ENCODE measurements at places on chromosomes 16 and 17. TPM values are rescaled to one million over a fixed set of nuclear protein-coding genes. Genes with fewer than 3 reads are reported as not detected.
A peak's percentile ranks its signal among the peaks of the same experiment; 100 is the strongest.

DNA sequence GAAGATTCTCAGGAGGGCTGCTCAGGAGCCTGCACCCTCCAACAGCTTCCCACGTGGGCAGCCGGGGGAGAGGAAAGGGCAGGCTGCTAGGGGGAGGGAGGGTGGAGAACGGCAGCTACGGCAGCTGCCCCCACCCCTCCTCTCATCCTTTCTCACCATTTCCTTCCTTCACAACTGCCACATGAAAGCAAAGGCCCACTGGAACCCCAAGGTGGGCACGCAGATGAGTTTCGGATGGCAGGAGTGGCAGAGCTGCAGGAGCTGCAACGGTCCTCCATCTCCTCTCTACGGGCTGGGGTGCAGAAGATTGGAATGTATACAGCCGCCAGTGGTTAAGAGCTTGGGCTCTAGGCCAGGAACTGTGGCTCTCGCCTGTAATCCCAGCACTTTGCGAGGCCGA lies 77.7 kb downstream of the GAS7 start:
- no peaks in the 10 kb centered on the region for H3K36me3 ChIP-seq
- no peak overlapping the region for H3K4me3 ChIP-seq
- no peak for DNase-seq
- H3K27ac ChIP-seq, result no peak overlapping the region
- peaks cover 18% of the 10 kb centered on the region for H3K4me1 ChIP-seq

DNA sequence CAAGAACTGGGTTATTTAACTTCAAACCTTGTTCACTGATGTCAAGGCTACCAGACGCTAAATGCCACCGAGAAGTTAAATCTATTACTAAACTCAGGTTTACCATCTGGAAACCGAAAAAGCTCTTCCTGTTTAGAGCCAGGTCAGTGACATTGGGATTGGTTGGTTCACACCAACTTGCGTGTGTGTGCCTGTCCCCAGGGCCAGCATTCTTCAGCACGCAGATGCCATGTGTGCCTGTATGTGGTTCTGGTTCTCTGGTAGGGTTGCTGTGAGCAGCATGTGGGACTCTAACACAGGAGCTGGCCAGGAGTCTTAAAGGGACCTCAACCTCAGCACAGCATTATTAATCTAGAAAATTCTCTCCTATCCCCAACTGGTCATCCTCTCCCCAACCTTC lies 18.1 kb upstream of the TBX2 start:
- H3K36me3 ChIP-seq, result peaks cover 1% of the 10 kb centered on the region
- peaks cover 26% of the 10 kb centered on the region for H3K4me1 ChIP-seq
- no peak for DNase-seq
- no peak overlapping the region for H3K4me3 ChIP-seq
- no peak overlapping the region for H3K27ac ChIP-seq

DNA sequence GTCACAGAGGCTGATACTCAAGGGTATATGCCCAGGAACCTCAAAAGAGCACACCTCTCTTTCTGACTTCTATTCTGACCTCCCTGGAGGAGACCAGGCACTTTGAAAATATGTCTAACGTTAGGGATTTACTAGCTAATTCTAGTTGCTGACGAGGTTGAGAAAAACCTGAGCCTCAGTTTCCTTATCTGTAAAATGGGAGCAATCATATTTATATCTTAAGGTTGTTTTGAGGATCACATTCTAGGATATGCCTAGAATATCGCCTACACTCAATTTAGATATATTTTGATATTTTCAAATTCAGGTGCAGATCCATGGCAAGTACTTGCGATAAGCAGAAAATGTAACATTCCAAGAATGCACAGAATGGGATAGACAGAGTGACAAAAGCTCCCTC lies 425.8 kb downstream of the GRIN2A start:
- no peak overlapping the region for H3K27ac ChIP-seq
- no peak for DNase-seq
- no peaks in the 10 kb centered on the region for H3K36me3 ChIP-seq
- H3K4me3 ChIP-seq, result no peak overlapping the region

DNA sequence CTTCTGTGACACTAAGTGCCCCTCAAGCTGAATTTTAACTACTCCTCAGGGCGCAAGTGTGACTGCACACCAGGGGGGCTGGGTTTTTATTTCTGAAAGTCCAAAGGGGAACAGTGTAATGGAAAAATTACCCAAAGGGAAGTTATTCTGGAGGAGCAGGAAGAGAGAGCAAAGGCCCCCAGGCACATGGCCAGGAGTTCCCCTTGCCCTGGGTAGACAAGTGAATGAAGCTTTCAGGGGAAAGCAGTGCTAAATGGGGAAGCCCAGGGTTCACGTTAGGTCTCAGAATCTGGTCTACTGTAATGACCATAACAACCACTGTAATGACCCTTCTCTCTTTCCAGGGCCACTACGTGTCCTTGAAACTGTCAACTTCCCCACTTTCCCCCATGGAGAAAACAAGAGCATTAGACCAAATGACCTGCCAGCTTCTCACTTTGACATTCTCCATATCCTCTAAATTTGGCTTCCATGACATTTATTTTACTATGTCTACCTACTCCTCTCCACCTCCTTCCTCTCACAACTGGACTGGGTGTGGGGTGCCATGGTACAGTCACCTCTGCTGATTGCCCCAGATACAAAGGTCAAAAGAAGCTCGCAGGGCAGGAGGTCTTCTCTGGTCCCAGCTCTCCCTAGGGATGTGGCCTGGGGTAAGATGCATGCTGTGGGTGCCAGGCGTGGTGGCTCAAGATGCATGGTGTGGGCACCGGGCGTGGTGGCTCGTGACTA lies 34.1 kb upstream of the MMP2 start:
- no peak for DNase-seq
- H3K27me3 ChIP-seq, result peaks cover 11% of the 10 kb centered on the region
- H3K27ac ChIP-seq, result no peak overlapping the region
- no peak overlapping the region for H3K4me3 ChIP-seq
- H3K4me1 ChIP-seq, result no peaks in the 10 kb centered on the region

DNA sequence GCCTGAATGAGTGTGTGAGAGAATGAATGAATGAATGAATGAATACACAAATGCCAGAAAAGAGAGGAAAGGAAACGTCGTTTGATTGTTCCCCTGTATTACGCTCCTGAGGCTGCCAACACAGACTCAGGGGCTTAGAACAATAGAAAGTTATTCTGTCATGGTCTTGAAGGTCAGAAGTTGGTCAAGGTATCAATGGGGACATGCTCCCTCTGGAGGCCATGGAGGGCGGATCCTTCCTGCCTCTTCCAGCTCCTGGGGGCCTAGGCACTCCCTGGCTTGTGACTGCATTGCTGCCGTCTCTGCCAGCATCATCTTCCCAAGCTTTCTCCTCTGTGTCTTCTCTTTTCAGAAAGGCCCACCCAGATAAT lies 1.5 kb upstream of the SLC38A8 start:
- peaks cover 17% of the 10 kb centered on the region for H3K4me1 ChIP-seq
- DNase-seq, result no peak
- peaks cover 4% of the 10 kb centered on the region for H3K36me3 ChIP-seq
- peaks cover 45% of the 10 kb centered on the region for H3K27me3 ChIP-seq

The TEDC2 gene
- 32.2 TPM for total RNA-seq

DNA sequence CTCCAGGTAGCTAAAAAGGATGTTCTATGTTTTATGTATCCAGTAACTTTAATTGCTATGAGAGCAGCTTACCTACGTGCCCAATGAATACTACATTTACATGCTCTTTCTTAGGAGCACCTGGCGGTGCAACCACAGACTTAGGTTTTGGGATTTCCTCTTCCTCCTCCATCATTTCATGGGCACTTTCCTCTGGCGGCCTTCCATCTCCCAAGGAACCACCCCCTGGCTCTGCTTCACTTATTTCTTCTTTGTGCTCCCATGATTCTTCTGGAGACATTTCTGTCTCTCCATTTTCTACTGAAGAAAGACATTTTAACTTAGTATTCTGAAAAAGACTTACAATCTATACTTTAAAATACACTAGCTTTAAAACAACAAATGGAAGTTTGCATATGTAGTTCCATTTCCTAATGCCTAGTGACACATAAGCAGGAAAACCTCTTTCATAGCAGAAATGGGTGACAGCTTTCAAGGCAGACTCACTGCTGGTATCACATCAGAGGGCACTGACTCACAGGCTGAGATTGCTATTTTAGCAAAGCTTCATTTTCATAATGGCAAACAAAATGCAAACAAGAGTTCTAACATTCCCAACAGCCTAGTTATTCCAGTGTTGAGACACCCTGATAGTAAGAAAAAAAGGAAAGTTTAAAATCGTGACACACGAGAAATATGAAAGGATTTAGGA lies 19.1 kb downstream of the GSPT1 start:
- H3K27me3 ChIP-seq, result no peaks in the 10 kb centered on the region
- no peak overlapping the region for H3K27ac ChIP-seq
- no peak for DNase-seq
- no peak overlapping the region for H3K4me3 ChIP-seq
- H3K4me1 ChIP-seq, result peaks cover 8% of the 10 kb centered on the region
- H3K36me3 ChIP-seq, result peaks cover 8% of the 10 kb centered on the region

GRCh38 chr16:49701789-49702494 lies 154.0 kb downstream of the ZNF423 start:
- no peaks in the 10 kb centered on the region for H3K36me3 ChIP-seq
- H3K27ac ChIP-seq, result peak overlapping the region; percentile 37
- H3K4me1 ChIP-seq, result peaks cover 53% of the 10 kb centered on the region
- H3K27me3 ChIP-seq, result no peaks in the 10 kb centered on the region

The TSR1 gene
- total RNA-seq, result 33.5 TPM

The TENT4B gene
- total RNA-seq, result 13.5 TPM

DNA sequence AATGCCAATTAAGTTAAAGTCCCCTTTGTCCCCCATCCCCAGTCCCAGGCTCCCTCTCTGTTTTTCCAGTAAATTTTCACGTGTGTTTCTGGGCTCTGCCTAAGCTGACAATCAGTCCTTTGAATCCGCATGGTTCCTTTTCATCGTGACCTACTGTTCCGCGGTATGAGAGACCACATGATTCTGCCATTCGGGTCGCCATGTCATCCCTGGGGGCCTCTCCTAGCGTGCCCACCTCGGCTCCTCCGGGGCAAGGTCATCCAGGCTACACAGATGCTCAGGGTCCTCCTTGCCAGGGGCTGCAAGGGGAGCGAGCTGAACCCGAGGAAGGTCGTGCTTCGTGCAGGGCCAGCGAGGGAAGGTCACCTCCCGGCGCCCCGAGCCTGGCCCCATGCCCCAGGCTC lies 157.6 kb downstream of the RAB11FIP4 start:
- peaks cover 3% of the 10 kb centered on the region for H3K4me1 ChIP-seq
- H3K27ac ChIP-seq, result peak overlapping the region; percentile 67
- no peaks in the 10 kb centered on the region for H3K36me3 ChIP-seq
- peak overlapping the region; percentile 79 for H3K4me3 ChIP-seq
- H3K27me3 ChIP-seq, result peaks cover 13% of the 10 kb centered on the region

- no peak overlapping the region for H3K4me3 ChIP-seq
- peaks cover 16% of the 10 kb centered on the region for H3K36me3 ChIP-seq
- peaks cover 16% of the 10 kb centered on the region for H3K4me1 ChIP-seq
- H3K27me3 ChIP-seq, result no peaks in the 10 kb centered on the region
Observed at GRCh38 chr16:71628810-71629209, 2.8 kb downstream of the MARVELD3 start.

DNA sequence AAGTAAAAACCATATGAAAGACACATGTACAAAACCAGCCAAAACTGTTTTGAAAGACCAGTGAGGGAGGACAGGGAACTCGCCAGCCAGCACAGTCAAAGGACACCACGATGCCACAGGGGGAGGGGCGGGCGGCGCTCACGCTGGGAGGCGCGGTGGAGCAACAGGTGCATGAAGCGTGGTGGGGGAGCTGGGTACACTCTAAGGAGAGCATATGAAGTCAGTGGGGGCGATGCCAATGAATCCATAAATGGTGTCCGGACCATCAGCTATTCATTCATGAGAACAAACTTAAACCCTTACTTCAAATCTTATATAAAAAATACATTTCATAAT lies 101.0 kb upstream of the DNAH17 start:
- DNase-seq, result no peak
- no peaks in the 10 kb centered on the region for H3K27me3 ChIP-seq
- H3K4me3 ChIP-seq, result no peak overlapping the region
- H3K36me3 ChIP-seq, result peaks cover 22% of the 10 kb centered on the region
- H3K27ac ChIP-seq, result no peak overlapping the region

The TAT gene
- not detected for total RNA-seq

DNA sequence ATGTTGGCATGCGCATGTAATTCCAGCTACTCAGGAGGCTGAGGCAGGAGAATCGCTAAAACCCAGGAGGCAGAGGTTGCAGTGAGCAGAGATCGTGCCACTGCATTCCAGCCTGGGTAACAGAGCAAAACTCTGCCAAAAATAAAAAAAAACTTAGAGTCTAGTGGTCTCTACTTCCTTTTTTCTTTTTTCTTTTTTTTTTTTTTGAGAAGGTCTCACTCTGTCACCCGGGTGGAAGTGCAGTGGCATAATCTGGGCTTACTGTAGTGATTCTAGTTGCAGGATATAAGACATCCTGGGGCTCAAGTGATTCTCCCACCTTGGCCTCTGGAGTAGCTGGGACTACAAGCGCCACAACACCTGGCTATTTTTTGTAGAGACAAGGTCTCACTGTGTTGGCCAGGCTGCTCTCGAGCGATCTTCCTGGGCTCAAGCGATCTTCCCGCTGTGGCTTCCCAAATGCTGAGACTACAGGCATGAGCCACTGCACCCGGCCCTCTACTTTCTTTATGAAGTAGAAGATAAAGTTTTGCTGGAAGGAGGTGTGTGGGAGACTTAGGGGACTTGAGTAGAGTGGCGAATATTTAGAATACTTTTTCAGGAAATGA lies 47.9 kb upstream of the TAOK1 start:
- no peaks in the 10 kb centered on the region for H3K36me3 ChIP-seq
- no peak overlapping the region for H3K4me3 ChIP-seq
- peaks cover 8% of the 10 kb centered on the region for H3K27me3 ChIP-seq
- H3K4me1 ChIP-seq, result no peaks in the 10 kb centered on the region

The ADORA2B gene
- 0.67 TPM for total RNA-seq

GRCh38 chr16:69853481-69853880 lies 91.3 kb downstream of the WWP2 start:
- H3K27ac ChIP-seq, result no peak overlapping the region
- H3K36me3 ChIP-seq, result peaks cover 5% of the 10 kb centered on the region
- H3K4me1 ChIP-seq, result peaks cover 4% of the 10 kb centered on the region
- H3K4me3 ChIP-seq, result no peak overlapping the region
- no peak for DNase-seq
- H3K27me3 ChIP-seq, result no peaks in the 10 kb centered on the region

The GLIS2 gene
- total RNA-seq, result 22.2 TPM

The C1QL1 gene
- total RNA-seq, result 37.0 TPM

- H3K36me3 ChIP-seq, result peaks cover 10% of the 10 kb centered on the region
- H3K4me3 ChIP-seq, result no peak overlapping the region
- H3K4me1 ChIP-seq, result peaks cover 32% of the 10 kb centered on the region
- peak overlapping the region; percentile 60 for H3K27ac ChIP-seq
- no peak for DNase-seq
- no peaks in the 10 kb centered on the region for H3K27me3 ChIP-seq
Observed at GRCh38 chr16:69921127-69921526, 30.0 kb upstream of the CLEC18A start.

The FAM171A2 gene
- total RNA-seq, result 42.5 TPM

GRCh38 chr16:65185241-65185778 lies 63.4 kb upstream of the CDH11 start:
- no peaks in the 10 kb centered on the region for H3K36me3 ChIP-seq
- H3K4me1 ChIP-seq, result no peaks in the 10 kb centered on the region
- DNase-seq, result no peak
- no peak overlapping the region for H3K27ac ChIP-seq

Data from progenitor cell of endocrine pancreas (in vitro differentiated cells).